Left lung (tissue), 14 donors: ENCODE measurements at places on chromosomes 7 and 10. TPM values are rescaled to one million over a fixed set of nuclear protein-coding genes. Genes with fewer than 3 reads are reported as not detected.

UCN3 gene
- not detected for total RNA-seq

TMEM229A gene
- 0.13 TPM for total RNA-seq

DNAAF5 gene
- total RNA-seq = 28.3 TPM

UNC5B gene
- 14.4 TPM for total RNA-seq

CDC14C gene
- total RNA-seq = not detected
